ENCODE measurements at places on chromosomes 1 and 21.
A peak's percentile ranks its signal among the peaks of the same experiment; 100 is the strongest.

GRCh38 chr1:85264150-85264549 lies 4.7 kb upstream of the C1orf52 start:
- no peak for DNase-seq

- DNase-seq: no peak
These were observed 11.1 kb downstream of the IFFO2 start for GRCh38 chr1:18945401-18945849.

DNA sequence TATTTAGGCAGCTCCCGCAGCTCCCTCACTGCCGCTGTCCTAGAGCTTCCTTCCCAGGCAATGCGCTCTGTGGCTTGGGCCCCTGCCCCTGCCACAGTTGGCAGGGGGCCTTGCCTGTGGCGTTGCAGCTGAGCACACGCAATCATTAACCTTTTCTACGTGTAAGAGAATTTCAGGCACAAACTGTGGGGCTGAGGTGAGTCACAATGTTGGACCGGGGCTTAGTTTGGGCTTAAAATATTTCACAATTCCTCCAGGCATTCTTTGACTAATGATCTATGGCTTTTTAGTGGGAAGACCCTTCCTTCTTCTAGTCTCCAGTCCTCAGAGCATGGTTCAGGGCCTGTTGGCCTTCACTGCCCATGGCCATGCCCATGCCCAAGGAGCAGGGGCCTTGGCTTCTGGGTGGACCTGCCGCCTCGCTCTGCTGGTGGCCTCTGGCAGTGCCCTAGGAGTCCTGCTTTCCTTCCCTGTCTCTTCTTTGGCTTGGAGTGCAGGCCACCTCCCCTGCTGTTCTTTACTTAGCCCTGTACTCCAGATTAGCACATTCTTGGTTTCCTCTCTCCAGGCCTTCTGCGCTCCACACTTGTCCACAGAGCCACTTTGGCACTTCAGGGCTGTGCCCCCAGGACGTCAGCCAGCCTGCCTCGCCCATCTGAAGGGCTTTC lies 39.2 kb downstream of the MAPKAPK2 start:
- no peak for DNase-seq

DNA sequence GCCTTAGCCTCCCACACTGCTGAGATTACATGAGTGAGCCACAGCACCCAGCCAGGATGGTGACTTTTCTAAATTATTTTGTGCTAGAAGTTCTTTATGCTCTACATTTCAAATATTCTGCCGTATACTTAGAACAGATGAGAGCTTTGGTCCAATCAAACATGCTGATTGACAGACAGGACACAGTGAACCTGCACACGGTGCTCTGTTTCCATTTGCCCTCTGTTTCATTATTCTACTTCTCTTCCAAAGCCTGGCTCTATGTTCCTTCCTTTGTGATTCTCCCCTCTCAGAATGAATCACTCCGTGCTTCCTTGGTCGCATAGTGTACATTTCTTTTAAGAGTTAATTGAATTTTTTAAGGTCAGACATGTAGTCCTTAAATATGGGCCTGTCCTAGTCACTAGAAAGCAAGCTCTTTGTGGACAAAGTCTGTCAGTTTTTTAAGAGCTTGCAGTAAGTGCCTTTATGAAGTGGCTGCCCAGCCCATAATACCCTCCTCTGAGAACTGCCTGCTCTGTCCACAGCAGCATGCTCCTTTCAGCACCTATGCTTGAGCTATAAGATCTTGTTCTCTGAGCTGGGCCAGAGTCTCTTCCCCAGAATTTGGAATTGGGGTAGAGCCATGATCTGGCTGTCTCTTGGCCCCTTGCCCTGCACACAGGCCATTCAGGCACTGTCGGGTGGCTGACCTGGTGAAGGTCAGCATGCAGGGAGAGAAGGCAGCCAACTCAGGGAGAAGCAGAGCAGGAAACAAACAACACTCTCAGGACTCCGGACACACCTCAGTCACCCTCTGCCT lies 66.8 kb upstream of the SLC44A3 start:
- DNase-seq: no peak

DNA sequence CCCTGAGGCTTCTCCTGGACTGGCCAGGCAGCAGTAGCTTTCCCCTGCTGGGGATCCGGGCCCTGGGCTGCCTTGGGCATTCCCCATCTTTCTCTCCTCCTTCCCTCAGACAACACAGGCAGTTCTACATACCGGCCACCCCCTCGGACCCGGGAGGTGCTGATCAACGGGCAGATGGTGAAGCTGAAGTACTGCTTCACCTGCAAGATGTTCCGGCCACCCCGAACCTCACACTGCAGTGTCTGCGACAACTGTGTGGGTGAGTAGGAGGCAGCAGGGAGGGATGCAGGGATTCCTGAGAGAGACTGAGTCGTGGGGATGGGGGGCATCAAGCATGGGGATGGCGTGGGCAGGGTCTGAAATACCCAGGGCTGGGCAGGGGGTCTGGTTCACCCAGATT lies 14.4 kb upstream of the SFN start:
- DNase-seq: no peak

- DNase-seq: no peak
These were observed 45.5 kb downstream of the RABGAP1L start for GRCh38 chr1:174204697-174205308.

GRCh38 chr1:216923601-216924000 lies 200.4 kb upstream of the ESRRG start:
- DNase-seq: no peak

GRCh38 chr1:12112711-12113161 lies 49.6 kb downstream of the TNFRSF8 start:
- no peak for DNase-seq

DNA sequence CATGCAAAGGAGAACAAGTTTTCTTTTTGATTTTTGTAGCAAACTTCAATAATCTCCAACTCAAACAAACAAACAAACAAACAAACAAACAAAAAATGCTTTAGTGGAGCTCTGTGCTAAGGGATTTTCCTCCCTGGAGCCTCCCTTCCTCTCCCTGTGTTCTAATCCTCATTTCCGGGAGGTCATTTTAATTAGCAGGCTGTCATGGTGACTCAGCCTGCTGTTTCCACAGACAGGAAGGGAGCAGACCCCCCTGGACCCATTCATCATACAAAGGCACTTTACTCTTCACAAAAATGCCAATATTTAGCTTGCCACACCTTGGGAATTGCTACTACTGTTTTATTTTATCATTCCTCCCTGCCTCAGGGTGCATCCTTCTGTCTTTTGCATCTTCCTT lies 61.0 kb upstream of the SPATA6 start:
- no peak for DNase-seq

GRCh38 chr21:15624646-15625045 lies 105.1 kb upstream of the USP25 start:
- DNase-seq: no peak

DNA sequence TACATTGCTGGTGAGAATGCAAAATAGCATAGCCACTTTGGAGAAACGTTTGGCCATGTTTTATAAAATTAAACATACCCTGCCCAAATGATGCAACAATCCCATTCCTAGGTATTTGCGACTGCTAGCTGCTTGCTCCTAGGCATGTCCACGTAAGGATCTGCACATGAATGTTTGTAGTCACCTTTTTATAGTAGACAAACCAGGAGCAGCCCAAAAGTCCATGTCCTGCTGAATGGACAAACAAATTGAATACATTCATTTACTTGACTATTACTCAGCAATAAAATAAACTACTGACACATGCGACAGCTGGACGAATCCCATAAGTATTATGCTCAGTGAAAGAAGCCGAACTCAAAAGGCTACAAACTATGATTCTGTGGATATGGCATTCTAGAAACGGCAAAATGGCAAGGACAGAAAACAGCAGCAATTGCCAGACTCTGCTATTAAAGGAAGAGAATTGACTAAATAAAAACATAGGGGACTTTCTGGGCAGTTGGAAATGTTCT lies 161.9 kb upstream of the GALNT2 start:
- DNase-seq: no peak

GRCh38 chr1:107139833-107140702 lies 771 bp upstream of the NTNG1 start:
- DNase-seq: no peak

DNA sequence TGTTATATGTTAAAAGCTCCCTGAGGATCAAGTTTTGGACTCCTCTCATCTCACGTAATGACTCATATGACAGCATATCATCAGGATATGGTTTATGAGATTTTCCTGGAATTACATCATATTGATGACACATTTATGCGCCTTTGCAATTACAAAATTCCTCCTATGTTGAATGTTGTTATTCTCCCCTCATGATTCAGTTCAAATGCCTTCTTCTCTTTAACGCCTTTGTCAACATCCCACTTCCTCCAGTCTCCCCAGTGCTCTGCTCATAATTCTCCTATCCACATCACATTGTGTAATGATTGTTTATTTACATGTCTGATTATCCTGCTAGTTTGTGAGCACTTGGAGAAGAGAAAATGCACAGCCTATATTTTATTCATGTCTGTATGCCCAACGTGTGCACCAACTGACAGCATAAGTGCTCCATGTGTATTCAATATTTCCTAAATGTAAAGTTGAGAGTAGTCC lies 80.9 kb upstream of the BACH1 start:
- no peak for DNase-seq

DNA sequence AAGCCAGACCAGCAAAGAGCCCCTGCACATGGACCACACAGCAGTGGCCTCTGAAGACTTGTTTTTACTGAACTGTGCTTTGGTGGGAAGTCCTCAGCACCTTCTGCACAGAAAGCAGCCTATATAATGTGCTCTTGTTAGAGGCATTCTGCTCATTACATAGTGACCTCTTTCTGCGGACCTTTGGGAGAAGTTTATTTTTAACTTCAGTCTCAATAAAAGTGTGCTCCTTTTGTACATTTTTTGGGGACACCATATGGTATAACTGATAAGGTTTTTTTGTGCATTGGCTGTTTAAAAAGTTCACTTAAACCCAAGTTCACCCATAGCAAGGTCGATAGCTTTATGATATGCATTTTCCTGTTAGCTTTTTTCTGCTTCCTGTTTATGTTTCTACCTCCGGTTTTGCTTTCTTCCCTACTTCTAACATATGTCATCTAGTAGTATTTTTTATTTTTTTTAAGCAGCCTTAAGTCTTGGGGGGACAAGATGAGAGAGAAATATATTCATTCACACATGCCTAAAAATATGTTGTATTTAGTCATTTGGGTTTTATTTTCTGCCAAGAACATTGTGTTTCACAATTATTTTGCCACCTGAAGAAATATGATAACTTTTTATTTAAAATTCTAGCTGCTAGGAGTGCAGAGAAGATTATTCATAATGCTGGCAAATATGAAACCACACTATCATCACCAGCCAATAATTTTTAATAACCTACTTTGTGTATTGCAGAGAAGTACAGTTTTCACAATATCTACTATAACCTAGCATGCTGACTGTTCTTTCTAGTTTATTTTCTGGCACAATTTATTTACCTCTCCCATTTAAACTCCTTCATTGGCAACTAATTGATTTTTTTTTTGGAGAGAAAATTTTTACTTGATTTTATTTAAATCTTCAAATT lies 22.9 kb upstream of the SLC19A2 start:
- no peak for DNase-seq

- peak; percentile 79 for DNase-seq
These were observed 50.2 kb downstream of the KCNN3 start for GRCh38 chr1:154819628-154820590.

GRCh38 chr1:6207075-6207885 lies 1.4 kb downstream of the RNF207 start:
- DNase-seq: no peak

- DNase-seq: no peak
These were observed 19.4 kb downstream of the ARMH1 start for GRCh38 chr1:44693900-44694299.

- no peak for DNase-seq
These were observed 79.0 kb downstream of the ZNF281 start for GRCh38 chr1:200330741-200331428.

DNA sequence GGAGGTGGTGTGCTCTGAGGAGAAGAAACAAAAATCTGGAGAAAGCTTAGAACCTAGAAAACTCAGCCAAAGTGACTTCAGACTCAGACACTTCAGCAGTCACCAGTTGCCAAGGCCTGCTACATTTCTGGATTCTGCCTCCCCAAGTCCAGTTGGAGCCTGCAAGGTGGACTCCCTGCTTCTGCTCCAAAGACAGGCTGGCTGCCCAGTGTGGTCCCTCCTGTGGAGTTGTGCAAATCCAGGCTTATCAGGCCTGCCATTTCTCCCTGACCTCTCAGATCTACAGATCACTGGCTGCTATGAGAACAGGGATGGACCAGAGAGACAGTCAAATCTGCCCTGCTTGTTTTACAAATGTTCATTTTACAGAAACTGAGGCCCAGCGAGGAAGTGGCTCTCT lies 9.9 kb downstream of the CACHD1 start:
- DNase-seq: no peak

DNA sequence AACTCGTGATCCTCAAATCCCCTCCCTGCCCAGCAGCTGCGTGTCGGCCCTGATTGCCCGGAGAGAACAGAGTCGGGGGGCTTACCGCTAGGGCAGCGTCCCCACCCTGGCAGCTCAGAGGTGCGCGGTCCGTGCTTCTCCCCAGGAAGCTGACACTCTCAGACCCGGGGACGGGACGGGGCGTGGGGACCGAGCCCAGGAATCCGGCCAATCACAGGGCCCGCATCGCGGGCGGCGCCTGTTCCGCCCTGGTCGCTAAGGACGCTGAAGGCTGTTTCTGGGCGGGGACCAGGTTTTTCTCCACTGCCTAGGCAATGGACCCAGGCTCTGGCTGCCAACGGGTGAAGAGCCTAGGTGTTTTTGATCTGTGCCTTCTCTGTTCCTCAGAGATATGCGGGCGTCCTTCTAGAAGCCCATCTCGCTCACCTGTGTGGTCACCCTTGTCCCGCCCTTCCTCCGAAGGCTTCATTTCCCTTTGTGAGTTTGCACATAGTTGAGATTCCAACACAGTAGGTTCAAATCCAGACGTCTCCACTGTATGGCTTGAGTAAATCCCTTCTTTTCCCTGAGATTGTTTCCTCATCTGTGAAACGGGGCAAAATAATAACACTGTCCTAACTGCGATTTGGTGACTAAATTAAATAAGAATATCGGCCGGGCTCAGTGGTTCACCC lies at the start of gene C1orf87:
TSS of gene C1orf87 (minus strand) at position 166 of the 674 bp plus-strand sequence. CDS start 1,127 bp downstream, outside the sequence.
- no peak for DNase-seq

DNA sequence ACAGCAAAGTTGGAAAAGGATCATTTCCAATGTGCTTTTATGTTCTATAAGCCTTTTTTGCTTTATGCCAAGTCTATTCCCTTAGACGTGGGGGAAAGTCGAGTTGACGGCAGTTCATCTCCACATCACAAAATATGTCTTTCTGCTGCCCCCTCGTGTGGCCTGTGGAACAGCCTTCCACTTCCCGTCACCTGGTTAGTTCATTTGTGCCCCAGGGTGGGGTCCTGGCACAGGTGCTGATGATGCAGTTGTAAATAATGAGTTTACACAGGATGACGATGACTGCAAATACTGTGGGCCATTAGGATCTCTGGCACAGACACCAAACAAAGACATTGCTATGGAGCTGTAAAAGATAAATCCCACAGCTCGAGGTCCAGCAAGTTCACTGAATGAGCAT lies 10.0 kb upstream of the OTUD3 start:
- no peak for DNase-seq

GRCh38 chr1:208043691-208044181 lies 132.8 kb upstream of the CD34 start:
- DNase-seq: no peak

- DNase-seq: peak; percentile 91
These were observed 8.6 kb downstream of the MORN1 start for GRCh38 chr1:2382621-2383361.

- no peak for DNase-seq
These were observed 49.8 kb downstream of the VCAM1 start for GRCh38 chr1:100769323-100769722.

GRCh38 chr1:16924216-16924918 lies 2.6 kb downstream of the CROCC start:
- DNase-seq: no peak

- DNase-seq: no peak
These were observed 3.4 kb upstream of the CHD5 start for GRCh38 chr1:6183520-6183989.

GRCh38 chr1:56080123-56080522 lies 499.2 kb downstream of the PLPP3 start:
- no peak for DNase-seq
